ENCODE measurements at places on chromosomes 1 and 21. TPM values are rescaled to one million over a fixed set of nuclear protein-coding genes. Genes with fewer than 3 reads are reported as not detected.

DNA sequence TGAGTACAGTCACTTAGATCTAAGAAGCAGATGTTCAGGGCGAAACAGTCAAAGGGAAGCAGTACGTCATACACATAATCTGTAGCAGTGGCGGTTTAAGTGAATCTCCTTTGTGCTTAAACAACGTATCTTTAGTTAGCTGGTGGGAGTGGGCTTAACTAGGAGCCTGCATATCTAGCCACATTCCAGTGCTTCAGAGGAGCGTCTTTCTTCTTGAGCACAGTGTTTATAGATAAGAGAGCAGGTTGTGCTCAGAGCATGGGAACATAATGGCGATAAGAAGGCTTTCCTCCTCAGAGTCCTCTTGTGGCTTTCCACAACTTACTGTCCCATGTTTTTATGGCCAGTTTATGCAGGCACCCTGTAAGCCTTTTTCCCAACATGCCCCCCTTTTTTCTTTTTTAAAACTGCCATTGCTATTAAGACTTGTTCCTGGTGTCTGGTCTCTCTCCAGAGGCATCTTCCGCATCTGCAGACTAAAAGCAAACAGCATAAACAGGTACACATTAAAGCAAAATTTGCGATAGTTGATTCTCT lies 3.2 kb downstream of the DAP3 start:
- no peak for DNase-seq

Gene ARHGAP30
- total RNA-seq: 3.1 TPM

DNA sequence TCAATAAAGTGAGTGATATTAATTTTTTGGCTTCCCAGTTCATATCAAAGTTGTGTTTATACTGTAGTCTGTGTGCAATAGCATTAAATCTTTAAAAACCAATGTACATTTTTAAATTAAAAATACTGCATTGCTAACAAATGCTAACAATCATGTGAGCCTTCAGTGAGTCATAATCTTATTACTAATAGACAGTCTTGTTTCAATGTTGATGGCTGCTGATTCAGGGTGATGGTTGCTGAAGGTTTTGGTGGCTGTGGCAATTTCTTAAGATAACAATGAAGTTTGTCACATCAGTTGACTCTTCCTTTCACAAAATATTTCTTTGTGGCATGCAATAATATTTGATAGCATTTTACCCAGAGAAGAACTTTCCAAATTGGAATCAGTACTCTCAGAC lies 109.0 kb downstream of the ZMYM4 start:
- peak; percentile 76 for DNase-seq

GRCh38 chr1:48536477-48536876 lies 64.5 kb upstream of the SPATA6 start:
- DNase-seq: peak; percentile 83

Gene HCRTR1
- not detected for total RNA-seq

GRCh38 chr21:38848187-38848609 lies 42.5 kb downstream of the ETS2 start:
- DNase-seq: no peak

DNA sequence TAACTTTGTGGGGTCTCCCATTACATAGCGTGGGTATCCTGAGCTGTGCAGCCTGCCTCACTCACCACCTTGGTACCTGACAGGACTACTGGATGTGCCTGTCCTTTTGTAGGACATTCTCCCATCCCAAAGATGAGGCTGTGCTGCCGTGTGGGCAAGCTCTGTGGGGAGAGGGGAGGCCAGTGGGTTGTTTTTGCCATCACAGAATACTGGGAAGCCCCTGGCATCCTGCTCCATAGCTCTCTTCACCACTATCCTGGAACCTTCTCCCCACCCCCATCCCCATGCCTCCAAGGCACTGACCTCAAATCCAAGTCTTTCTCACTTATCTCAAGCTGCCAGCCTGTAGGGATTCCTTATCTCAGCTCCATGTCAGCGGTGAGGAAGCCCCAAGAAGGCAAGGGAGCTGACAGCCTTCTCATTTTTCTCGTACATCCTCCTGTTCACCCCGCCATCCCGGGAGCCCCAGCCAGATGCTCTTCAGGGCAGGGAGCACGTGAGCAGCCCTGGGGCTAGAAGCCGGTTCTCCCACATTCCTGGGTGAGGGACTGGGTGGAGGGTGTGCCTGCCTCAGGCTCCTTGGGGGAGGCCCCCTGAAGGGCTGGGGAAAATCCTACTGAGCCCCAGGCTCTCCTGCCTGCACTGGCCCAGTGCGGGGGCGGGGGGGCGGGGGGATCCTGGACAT lies 2.4 kb upstream of the ELF3 start:
- peak; percentile 79 for DNase-seq

Gene RIPK4
- 35.5 TPM for total RNA-seq

Measured in bronchial epithelial cell (primary cell).